ENCODE measurements at places on chromosomes 16 and 17. TPM values are rescaled to one million over a fixed set of nuclear protein-coding genes. Genes with fewer than 3 reads are reported as not detected.

The MYH3 gene
- total RNA-seq = 3.4 TPM

The SLFN11 gene
- 50.6 TPM for total RNA-seq

The SGF29 gene
- 33.0 TPM for total RNA-seq

The COG1 gene
- 23.2 TPM for total RNA-seq

The ADAT1 gene
- 57.2 TPM for total RNA-seq

The SLX1A gene
- total RNA-seq = 72.6 TPM

The C16orf86 gene
- 2.0 TPM for total RNA-seq

The C1QL1 gene
- total RNA-seq = not detected

The ENPP7 gene
- not detected for total RNA-seq

The EXOC3L1 gene
- 0.19 TPM for total RNA-seq

The RNF227 gene
- 4.5 TPM for total RNA-seq

The CASKIN1 gene
- 0.23 TPM for total RNA-seq

The MVD gene
- total RNA-seq = 66.5 TPM

The KRT33B gene
- not detected for total RNA-seq

The CDR2L gene
- 1.8 TPM for total RNA-seq

The TEKT5 gene
- total RNA-seq = not detected

The OR3A2 gene
- 5.6 TPM for total RNA-seq

The SLC38A7 gene
- 13.8 TPM for total RNA-seq

The PSME3IP1 gene
- 108 TPM for total RNA-seq

The TRPV3 gene
- 0.32 TPM for total RNA-seq

The SNX20 gene
- total RNA-seq = 26.6 TPM

The CACNG5 gene
- total RNA-seq = not detected

The XAF1 gene
- 2.2 TPM for total RNA-seq

Measured in activated CD8-positive, alpha-beta memory T cell treated with anti-CD3 and anti-CD28 coated beads for 36 hours (primary cell).